ENCODE measurements at places on chromosomes 6 and 20. TPM values are rescaled to one million over a fixed set of nuclear protein-coding genes. Genes with fewer than 3 reads are reported as not detected.
A peak's percentile ranks its signal among the peaks of the same experiment; 100 is the strongest.

GRCh38 chr6:3337521-3338350 lies 79.0 kb downstream of the PSMG4 start:
- DNase-seq, result peak; percentile 38

HLA-DQB2 gene
- not detected for total RNA-seq

RRP36 gene
- total RNA-seq, result 84.7 TPM

GRCh38 chr6:90547991-90548390 lies 38.9 kb downstream of the MAP3K7 start:
- DNase-seq, result peak; percentile 8

POU5F1 gene
- 1.3 TPM for total RNA-seq

GRCh38 chr6:124487623-124488431 lies 474.4 kb upstream of the RNF217 start:
- DNase-seq, result peak; percentile 82

COL11A2 gene
- total RNA-seq, result under 0.01 TPM

- DNase-seq, result peak; percentile 38
Observed at GRCh38 chr6:26130581-26131249, 43.5 kb downstream of the HFE start.

ULBP3 gene
- total RNA-seq, result 11.1 TPM

DNA sequence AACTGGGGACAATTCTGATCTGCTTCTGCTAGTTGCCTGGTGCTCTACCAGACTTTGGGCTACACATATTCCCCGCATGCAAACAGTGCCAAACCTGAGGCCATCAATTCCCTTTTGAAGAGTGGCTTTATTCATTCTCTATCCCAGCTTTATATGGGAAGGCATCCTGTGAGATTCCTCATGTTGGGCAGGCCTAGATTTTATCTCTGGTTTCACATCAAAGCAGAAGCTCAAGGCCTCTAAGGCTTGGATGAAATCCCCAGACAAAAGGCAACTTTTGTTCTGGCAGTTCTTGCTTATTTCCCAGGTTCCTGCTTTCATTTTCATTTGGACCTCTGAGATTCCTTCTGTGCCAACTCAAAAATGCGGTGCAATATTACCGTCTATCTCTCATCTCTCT lies 648.8 kb downstream of the QKI start:
- DNase-seq, result no peak

- DNase-seq, result no peak
Observed at GRCh38 chr6:162854734-162855191, 127.0 kb downstream of the PACRG start.

DNA sequence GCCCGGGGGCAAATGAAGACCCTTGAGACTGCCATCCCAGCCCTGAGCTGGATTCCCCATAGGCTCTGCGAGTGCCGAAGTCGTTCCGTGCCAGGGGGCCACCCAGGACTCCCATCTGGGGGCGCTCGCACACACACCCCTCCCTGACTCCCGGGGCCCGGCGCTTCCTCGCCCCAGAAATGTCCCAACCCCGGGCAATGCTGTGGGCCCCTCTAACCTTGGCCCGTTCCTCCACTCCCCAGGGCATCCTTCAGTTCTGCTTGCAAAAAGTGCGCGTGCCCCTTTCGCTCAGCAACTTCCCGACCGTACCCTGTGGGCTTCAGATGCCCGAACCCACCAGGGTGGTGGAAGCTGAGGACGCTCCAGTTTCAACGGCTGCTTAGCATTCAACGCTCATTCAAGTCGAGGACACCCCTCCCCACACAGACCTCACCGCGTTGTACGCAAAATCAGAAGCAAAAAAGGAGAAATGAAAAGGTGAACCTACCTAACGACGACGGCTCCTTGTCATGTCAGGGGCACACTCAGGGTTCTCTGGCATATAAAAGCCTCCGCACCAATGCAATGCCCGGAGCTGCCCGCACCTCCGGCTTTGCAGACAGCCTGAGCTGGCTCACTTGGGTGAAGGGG lies 25.3 kb downstream of the RIPOR2 start:
- DNase-seq, result peak; percentile 2

- DNase-seq, result peak; percentile 6
Observed at GRCh38 chr6:168884646-168885086, 369.0 kb downstream of the THBS2 start.

DNA sequence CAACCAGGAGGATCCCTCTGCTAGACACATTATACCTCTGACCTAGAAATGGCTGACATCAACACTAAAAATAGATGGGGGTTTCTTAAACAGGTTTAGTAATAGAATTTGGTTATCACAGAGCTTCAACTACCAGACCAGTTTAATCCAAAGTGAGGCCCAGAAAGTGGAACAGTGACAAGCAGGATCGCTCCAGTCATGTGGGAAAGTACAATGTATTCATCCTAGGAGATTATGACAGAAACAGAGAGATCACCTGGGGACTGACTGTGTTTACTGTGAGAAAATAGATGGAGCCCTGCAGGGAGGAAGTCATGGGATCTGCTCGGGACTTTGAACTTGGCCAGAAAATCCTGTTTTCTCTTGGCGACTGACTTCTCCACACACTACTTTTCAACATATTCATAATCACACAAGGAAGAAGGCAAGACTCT lies 238.7 kb upstream of the SOX4 start:
- DNase-seq, result no peak

DNA sequence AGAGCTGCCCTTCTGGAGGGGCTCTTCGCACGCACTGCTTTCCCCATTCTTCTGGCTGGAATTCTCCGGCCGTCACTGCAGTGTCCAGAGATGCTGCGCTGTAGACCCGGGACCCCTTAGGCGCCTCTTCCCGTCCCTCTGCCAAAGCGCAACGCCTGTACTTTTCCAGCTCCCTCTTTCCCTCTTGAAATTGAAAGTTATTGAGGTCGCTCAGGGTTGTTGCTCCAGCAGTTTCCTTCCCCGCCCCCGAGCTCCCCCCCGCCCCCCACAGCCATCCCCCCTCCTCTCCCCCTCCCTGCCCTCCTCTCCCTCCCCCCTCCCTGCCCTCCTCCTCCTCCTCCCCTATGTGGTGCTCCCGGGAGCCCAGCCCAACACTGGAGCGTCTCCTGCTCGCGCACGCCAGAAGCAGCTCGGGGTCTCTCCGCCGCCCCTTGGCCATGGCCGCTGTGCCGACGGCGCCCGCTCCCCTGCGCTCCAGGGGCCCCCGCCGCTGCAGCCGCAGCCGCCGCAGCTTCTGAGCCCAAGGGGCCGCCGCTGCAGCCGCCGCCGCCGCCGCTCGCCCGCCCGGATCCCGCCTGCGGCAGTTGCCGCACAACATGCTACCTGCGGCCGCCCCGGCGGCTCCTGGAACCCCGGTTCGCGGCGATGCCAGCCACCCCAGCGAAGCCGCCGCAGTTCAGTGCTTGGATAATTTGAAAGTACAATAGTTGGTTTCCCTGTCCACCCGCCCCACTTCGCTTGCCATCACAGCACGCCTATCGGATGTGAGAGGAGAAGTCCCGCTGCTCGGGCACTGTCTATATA lies at the start of gene RSPO3:
Gene RSPO3 (plus strand): TSS at position 374 of the 804 bp plus-strand sequence. CDS start 522 bp downstream, outside the sequence.
- DNase-seq, result peak; percentile 11

C6orf163 gene
- total RNA-seq, result 1.6 TPM

TSBP1 gene
- not detected for total RNA-seq

- DNase-seq, result peak; percentile 60
Observed at GRCh38 chr6:139967497-139967896, 593.0 kb upstream of the CITED2 start.

C20orf144 gene
- total RNA-seq, result not detected

DNA sequence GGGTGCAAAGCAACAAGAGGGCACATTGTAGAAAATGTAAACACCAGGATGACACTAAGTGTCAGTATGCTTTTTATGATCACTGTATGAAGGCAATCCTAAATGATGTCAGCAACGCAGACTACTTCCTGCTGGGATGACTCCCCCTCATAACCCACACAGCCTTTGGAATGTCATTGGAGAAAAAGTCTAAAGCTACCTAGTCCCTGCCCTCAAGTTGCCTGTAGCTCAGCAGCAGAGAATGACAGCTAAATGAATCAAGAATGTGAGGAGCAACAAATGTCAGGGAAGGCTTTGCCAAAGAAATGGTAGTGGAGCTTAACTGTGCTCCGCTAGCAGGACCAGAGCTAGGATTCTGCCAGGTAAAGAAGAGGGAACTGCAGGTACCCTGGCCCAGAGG lies 555.6 kb downstream of the CD83 start:
- DNase-seq, result peak; percentile 72

GRCh38 chr6:20680697-20681165 lies 146.5 kb downstream of the CDKAL1 start:
- no peak for DNase-seq

GRCh38 chr20:63900413-63900812 lies 5.5 kb downstream of the DNAJC5 start:
- no peak for DNase-seq

GRCh38 chr6:93447874-93448273 lies 28.5 kb upstream of the EPHA7 start:
- no peak for DNase-seq

SLC22A23 gene
- 18.7 TPM for total RNA-seq

EPB41L1 gene
- total RNA-seq, result 2.7 TPM

DNA sequence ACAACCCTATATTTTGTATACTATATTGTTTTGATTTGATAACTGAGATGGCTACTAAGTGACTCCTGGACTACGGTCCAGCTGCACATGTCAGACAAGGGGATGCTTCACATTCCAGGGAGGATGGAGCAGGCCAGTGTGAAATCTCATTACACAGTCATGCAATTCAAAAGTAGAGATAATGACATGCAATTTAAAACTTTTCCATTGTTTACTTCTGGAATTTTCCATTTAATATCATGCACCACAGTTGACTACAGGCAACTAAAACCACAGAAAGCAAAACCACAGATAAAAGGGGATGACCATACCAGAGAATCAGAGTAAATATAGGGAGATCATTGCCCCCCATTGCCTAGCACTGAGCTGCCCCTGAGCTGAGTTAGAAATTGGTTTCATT lies 366.4 kb downstream of the BTBD9 start:
- DNase-seq, result no peak

SMLR1 gene
- not detected for total RNA-seq

DNA sequence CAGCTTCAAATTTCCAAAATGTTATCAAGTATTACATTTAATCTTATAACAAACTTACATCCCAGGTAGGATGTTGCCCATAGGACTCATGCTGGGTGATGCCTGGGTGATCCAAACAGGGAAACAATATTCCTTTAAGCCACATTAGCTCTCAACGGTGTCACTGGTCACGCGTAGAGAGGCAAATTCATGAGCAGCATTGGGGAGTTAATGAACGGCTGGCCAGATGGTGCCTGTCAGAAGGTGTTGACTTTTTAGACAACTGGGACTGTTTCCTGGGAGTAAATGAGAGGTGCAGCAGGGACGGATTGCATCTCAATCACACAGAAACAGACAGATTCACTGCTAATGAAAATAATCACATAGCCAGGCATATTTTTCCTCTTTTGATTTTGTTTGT lies 83.3 kb upstream of the ID4 start:
- no peak for DNase-seq

OR10C1 gene
- not detected for total RNA-seq

GRCh38 chr20:21713901-21714296 lies 8.4 kb downstream of the PAX1 start:
- DNase-seq, result no peak

DNA sequence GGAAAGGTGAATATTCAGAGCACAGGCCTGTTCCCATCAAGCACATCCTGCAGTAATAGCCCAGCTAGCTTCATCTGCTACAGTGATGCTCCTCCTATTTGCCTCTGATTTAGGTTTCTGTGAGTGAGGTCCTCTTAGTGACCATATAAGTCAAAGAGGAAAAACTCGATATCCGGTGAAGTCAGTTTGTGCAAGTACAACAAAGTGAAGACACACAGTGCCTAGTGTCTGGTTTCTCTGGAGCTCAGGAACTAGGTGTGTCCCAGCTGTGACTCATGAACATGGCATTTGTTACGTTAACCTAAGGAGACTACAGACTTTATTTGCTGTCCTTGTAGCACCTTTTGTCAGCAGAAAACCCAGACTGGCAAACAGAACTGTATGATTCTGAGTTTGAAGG lies 33.9 kb downstream of the EDN1 start:
- DNase-seq, result peak; percentile 100

DNA sequence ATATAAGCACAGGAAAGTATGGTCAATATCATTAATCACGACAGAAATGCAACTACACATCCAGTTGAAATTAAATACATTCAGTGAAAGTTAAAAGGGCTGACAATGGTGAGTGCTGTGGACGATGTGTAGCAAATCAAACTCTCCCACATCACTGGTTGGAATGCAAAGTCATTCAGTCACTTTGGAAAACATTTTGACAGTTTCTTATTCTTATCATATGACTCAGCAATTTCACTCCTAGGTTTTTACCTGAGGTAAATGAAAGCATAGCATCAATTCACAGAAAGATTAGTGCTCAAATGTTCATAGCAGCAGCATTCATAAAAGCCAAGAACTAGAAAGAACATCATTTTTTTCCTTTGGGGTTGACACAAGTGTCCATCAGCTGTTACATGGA lies 28.6 kb upstream of the SAMD5 start:
- peak; percentile 6 for DNase-seq

ZHX3 gene
- total RNA-seq, result 14.5 TPM

SUMO4 gene
- total RNA-seq, result 1.2 TPM

SLC35D3 gene
- under 0.01 TPM for total RNA-seq

RNF182 gene
- not detected for total RNA-seq

FERMT1 gene
- total RNA-seq, result 26.6 TPM

DNA sequence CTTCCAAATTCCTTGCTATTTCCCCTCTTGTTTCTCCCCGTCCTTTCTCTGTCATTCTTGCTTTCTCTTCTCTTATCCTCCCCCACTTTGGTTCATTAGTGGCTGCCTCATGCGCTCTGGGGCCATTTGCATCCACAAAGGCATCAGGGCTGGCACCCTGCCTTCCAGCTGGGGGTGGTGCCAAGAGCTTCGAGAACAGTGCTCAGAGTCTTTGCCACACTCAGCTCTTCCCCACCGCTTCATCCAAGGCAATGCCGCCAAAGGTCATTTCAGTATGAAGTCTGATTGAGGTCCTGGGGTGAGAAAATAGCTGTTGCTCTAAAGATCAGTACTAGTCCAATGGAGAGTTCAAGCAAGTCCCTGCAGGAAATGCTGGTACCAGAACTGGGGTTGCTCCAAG lies 22.7 kb downstream of the OLIG3 start:
- DNase-seq, result no peak

- peak; percentile 62 for DNase-seq
Observed at GRCh38 chr6:125104425-125104824, 49.1 kb upstream of the TPD52L1 start.

DNA sequence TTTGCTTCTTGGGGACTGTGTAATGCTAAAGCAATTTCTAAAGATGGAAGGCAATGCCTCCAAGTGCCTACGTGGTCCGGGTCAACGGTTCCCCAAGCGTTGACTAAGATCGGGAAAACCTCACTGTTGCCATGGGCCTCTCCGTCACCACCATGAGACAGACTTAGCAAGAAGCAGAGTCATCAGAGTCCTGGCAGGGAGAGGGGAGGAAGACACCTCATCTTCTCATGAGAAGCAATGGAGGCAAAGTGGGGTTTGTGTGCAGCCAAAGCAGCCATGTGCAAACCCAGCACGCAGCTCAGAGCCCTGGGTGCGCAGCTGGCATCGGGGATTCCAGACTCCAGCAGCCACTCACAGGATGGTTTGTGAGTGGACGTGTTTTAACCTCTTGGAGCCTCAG lies 111.4 kb downstream of the SYNDIG1 start:
- DNase-seq, result no peak

- no peak for DNase-seq
Observed at GRCh38 chr6:154537511-154538325, 27.2 kb upstream of the CNKSR3 start.

All from bronchial epithelial cell (primary cell).